CD4-positive, alpha-beta T cell treated with Interleukin-4 for 4 hours (primary cell): ENCODE measurements at places on chromosomes 5 and 9.

GRCh38 chr5:151671950-151672349, 14.8 kb downstream of the SPARC start:
- no peak for DNase-seq

GRCh38 chr9:105975886-105976645, 281.7 kb downstream of the TMEM38B start:
- no peak for DNase-seq

GRCh38 chr5:88509403-88509802, 240.8 kb upstream of the TMEM161B start:
- DNase-seq, result no peak

DNA sequence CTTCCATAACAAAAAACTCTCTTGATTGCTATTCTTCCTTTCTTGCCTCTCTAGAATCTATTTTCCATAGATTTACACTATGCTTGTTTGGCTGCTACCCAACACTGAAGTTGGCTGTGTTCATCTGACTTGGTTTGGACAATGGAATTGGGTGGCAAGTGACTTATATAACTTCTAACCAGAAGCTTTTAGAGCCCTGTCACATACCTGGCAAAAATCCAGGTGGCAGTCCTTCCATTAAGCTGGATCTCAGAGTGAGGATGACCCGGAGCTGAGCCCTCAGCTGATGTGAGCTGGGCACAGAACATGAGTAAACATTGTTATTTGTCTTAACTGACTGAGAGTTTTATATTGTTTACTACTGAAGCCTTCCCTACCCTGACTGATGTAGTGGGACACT, 225.7 kb downstream of the TLR4 start:
- no peak for DNase-seq

GRCh38 chr5:38589629-38590028, 33.2 kb upstream of the LIFR start:
- no peak for DNase-seq

- no peak for DNase-seq
Measured at GRCh38 chr5:144173766-144174165, 3.1 kb downstream of the KCTD16 start.
